Urothelium cell line (cell line): ENCODE measurements at places on chromosomes 5 and 9.

DNA sequence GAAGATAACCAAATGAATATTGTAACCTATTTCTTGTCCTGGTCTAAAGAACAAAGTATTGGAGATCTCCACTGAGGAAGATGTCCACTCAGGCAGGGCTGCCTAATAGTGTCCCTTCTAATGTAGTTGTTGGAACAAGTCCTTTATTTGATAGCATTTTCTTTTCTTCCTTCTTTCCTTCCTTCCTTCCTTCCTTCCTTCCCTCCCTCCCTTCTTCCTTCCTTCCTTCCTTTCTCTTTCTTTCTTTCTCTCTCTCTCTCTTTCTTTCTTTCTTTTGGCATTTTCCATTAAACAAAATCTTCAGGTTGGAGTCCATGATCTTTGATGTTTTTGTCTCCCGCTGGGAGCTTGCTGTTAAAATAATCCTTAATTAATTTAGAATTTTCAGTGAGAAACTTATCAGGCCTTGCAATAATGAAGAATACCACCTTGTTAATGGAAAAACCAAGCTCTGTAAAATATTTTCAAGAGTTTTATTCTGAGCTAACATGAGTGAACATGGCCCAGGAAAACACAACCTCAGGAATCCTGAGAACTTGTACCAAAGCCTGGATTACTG, 43.5 kb upstream of the TENT2 start:
- DNase-seq, result no peak

GRCh38 chr9:123361086-123361730, 5.2 kb downstream of the CRB2 start:
- no peak for DNase-seq

DNA sequence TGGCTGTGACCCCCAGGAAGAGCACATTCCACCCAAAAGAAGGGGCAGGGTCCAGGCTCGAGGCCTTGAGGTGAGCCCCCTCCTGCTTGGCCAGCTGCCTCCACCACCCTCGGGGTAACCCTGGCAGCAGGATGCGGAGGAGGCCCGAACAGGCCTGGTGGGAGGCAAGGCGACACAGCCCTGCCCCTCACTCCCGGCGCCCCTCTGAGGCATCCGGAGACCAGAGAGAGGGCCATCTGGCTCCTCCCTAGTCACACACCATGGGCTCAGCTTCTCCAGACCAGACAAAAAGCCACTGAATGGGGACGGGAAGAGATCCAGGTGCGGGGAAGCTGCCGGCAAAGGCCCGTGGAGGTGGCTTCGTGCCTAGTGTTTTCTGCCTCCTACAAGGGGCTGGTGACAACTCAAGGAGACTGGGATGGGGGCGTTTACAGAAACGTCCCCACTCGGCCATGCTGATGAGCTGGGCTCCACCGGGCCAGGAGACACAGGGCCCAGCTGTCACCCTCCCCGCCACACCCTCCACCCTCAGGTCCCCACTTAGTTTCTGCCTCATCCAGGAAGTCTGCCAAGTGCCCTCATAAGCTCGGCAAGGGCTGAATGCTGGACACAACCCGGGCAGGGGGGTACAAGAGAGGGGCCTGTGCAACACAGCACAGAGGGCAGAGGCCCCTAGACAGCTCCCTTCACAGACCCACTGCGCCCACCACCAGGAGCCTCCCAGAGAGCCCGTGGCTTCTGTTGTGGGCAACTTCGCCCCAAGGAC, 41.9 kb downstream of the NACC2 start:
- DNase-seq, result no peak

GRCh38 chr5:179060116-179061008, at the start of gene ZNF354C:
Gene ZNF354C (plus strand): TSS chr5:179060373. CDS start chr5:179062069, 1,696 bp downstream.
- DNase-seq, result peak; percentile 91

GRCh38 chr5:75414241-75414640, 77.2 kb downstream of the HMGCR start:
- no peak for DNase-seq

- DNase-seq, result no peak
Measured at GRCh38 chr5:104739905-104740304, 1177.3 kb upstream of the NUDT12 start.

DNA sequence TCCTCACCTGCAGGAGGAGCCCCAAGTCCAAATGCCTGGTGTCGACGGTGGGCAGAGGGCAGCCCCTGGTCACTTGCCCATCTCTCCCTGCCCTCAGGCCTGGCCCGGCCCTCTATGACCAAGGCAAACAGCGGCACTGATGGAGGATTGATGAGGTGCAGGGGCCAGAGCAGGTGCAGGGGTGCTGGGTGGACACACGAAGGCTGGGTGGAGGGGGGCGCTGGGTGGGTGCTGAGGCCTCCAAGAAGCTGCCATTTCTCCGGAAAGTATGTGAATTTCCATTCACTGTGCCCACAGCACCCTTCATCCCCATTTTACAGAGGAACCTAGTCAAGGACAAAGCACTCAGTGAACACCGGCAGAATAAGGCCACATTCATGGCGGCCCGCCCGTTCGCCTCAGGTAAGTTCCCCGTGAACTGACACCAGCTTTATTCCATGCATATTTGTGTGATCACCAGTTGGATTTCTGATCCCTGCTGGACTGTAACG, 143.8 kb upstream of the PPP1R26 start:
- no peak for DNase-seq

GRCh38 chr5:132812781-132813598, at the start of gene SOWAHA:
Gene SOWAHA (plus strand): TSS chr5:132813302. CDS start chr5:132813622, 320 bp downstream.
- DNase-seq, result peak; percentile 41

DNA sequence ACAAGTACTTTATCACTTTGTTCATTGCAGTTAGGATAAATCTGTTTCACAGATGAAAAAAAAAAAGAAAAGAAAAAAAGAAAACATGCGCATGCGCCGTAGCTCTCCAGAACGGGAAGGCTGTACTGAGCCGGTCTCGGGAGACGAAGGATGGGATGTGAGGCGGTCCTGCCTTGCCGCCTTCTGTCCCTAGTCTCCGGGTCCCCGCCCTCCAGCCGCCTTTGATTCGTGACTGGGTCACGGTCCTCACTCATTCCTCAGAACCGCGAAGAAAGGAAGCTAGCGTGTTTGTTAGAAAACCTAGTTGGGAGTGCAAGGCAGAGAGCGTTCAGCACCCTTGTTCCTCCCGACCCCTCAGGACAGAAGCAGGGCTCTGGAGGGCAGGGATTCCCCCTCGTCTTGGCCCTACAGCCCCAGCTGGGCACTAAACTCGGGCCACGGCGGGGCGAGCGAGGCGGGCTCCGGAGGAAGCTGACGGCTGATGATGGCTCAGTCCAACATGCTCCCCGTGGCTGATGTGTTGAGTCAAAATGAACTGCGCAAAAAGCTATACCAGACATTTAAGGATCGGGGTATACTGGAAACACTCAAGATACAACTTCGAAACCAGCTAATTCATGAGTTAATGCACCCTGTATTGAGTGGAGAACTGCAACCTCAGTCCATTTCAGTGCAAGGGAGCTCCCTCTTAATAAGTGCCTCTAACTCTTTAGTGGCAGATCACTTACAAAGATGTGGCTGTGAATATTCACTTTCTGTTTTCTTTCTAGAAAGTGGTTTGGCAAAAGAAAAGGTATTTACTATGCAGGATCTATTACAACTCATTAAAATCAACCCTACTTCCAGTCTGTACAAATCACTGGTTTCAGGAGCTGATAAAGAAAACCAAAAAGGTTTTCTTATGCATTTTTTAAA, 40.0 kb downstream of the CPLANE1 start:
- no peak for DNase-seq

- DNase-seq, result no peak
Measured at GRCh38 chr5:148659641-148660345, 5.5 kb upstream of the HTR4 start.

GRCh38 chr9:112815868-112816267, 65.3 kb downstream of the SNX30 start:
- no peak for DNase-seq

- DNase-seq, result no peak
Measured at GRCh38 chr9:88950341-88951154, 40.7 kb upstream of the S1PR3 start.

DNA sequence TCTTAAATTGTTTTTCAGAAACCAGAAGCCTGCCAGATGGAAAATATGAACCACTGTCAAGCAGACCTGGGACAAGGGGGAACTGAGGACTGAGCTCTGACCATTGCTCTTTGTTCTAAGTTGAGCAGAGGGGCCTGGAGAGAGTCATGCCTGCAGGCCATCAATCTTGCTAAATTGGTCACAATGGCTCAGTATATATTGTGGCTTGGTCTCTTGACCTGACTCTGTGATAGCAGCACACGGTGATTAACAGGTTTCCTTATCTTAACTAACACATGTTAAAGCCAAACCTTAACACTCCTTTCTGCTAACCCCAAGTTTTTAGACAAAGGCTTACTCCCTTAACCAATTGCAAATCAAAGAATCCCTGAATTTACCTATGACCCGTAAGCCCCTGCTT, 1281.2 kb upstream of the NUDT12 start:
- DNase-seq, result no peak

DNA sequence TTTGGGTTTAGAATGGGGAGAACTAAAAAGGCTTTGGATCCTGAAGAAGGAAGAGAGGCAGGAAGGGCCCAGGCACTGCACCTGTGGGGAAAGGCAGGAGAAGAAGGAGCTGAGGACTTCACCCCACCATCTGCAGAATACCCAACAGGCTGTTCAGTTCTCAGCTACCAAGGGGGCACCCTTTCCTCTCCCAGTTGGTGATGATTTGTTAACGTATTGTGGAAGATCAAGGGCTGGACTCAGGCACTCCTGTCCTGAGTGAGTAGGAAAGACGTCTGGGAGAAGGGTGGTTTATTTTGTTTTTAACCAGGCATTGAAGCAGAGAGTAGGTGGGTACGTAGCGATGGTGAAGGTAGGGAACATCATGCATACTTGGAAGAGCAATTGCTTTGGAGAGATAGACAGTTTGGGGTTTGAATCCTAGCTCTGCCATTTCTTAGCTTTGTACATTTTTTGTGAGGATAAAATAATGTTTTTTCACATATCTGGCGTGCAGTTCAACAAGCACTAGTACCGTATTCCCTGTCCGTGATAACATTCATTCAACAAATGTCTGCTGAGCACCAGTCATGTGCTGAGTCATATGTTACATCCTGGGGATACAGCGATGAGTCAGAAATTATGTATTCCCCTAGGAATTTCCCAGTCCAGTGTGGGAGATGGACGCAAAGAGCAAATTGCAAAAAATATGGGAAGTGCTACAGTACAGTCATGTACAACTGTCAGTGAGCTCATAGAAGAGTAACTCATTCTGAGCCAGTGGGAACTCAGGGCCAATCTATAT, 2.1 kb downstream of the MSANTD3 start:
- DNase-seq, result peak; percentile 86

DNA sequence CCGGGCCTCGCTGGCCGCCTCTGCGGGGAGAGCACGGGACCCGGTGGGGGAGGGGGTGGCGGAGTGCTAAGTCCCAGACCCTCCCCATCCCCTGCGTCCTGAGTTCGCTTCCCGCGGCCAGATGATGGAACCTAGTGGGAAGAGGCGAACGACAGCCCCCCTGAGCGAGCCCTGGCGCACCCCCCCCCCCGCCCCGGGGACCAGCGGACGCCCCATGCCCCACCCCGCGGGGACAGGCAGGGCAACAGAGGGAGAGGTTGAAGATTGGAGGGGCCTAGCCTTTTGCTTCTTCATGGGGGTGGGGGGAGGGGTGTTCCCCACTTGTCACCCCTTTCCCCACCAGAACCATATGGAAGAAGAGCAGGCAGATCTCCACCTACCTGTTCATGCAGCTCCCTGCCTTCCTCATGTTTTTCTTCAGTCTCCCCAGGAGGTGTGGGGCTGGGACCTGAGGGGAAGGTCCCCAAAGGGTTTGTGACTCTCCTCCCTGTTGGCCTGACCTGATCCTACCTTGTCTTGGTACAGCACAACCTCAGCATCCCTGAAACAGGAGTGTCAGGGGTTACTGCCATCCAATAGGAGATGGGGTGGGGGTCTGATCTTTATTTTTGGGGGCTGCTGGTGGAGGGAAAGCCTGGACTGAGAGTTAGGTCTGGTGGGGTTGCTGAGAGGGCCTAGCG, 485 bp downstream of the FAM53C start:
- no peak for DNase-seq

DNA sequence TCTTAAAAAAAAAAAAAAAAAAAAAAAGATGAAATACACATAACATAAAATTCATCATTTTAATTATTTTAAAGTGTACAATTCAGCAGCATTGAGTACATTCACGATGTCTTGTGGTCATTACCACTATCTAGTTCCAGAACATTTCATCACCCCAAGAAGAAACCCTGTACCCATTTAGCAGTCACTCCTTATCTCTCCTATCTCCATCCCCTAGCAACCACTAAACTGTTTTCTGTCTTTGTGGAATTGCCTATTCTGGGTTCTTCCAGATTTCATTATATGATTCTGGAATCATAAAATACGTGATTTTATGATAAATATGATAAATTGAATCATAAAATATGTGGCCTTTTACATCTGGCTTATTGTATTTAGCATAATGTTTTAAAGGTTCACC, 8.9 kb upstream of the HMCN2 start:
- no peak for DNase-seq

DNA sequence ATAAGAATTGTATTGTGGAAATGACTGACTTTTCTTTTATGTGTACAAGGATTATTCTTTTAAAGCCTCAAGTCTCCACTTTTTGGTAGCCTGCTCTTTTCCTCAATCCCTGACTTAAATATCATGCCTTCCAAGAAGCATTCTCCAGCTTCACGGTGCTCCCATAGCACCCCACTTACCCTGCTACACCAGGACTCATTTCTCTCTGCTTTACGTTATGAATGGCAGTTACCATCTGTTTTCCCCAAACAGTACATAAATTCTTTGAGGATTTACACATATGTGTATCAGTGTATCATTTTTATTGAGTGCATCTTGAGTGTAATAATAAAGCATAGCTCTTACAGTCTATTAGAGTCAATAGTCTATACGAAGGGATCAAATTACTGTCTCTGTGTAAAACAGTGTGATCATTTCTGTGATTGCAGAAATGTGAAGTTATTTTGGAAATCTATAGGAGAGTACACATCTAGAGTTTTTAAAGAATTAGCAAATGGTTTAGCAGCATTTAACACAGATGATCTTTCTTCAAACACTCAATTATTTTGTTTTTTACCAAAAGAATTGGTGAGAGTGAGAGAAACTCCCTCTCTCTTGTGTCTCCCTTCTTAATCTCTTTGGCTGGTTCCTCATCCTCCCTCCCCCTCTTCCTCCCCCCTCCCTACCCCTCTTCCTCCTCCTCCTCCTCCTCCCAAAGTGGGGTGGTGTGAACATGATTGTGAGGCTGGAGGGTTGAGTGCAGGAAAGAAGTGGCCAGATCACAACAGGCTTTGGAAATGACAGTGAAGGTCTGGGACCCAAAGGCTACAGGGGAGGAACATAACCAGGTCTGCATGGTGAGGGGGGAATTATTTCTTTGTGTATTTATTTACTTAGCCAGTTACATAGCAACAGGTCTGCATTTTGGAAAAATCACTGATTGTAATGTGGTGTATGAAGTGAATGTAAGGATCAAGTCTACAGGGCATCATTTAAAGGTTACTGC, 27.6 kb upstream of the ECM2 start:
- DNase-seq, result no peak
